Pancreas (tissue), 10 donors: ENCODE measurements at places on chromosomes 6 and 20.

GRCh38 chr6:128655978-128656498, 135.6 kb upstream of the PTPRK start:
- DNase-seq: no peak

DNA sequence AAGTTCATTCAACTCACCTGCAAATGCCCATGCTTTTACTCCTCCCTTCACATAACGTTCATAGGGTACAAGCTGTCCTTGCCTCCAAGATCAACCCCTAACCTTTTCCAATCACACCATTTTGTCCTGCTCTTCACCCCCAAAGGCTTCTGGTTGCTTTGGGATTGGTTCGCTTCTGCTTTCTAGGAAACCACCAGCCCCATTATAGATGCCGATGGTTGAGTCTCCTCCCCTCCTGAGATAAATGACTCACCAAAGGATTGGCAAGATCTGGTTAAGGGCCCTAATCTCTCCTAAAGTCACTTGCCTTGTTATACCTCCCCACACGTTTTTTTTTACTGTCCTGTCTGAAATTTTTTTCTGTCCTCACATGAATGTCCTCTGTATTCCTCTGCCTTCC, 311.4 kb downstream of the HACE1 start:
- DNase-seq: no peak

DNA sequence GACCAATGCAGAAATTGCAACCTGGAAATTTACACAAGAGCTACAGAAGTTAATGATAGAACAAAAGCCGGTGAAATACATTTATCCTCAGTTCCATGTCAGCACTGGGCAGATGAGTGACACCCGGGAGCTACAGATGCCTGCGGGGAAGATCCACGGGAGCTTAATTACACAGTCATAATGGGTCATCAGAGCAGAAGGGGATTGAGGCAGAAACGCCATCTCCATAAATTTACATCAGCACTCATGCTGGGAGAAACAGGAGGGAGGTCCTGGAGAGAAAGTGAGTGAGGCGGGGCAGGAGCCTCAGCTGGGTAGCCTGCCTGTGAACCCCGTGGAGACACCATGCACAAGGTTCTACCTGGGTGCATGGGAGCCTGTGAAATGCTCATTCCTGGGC, 37.6 kb upstream of the CST7 start:
- DNase-seq: no peak

GRCh38 chr20:43843096-43843964, 71.3 kb upstream of the TOX2 start:
- no peak for DNase-seq

- DNase-seq: no peak
Observed at GRCh38 chr6:121540210-121540609, 104.8 kb downstream of the GJA1 start.

DNA sequence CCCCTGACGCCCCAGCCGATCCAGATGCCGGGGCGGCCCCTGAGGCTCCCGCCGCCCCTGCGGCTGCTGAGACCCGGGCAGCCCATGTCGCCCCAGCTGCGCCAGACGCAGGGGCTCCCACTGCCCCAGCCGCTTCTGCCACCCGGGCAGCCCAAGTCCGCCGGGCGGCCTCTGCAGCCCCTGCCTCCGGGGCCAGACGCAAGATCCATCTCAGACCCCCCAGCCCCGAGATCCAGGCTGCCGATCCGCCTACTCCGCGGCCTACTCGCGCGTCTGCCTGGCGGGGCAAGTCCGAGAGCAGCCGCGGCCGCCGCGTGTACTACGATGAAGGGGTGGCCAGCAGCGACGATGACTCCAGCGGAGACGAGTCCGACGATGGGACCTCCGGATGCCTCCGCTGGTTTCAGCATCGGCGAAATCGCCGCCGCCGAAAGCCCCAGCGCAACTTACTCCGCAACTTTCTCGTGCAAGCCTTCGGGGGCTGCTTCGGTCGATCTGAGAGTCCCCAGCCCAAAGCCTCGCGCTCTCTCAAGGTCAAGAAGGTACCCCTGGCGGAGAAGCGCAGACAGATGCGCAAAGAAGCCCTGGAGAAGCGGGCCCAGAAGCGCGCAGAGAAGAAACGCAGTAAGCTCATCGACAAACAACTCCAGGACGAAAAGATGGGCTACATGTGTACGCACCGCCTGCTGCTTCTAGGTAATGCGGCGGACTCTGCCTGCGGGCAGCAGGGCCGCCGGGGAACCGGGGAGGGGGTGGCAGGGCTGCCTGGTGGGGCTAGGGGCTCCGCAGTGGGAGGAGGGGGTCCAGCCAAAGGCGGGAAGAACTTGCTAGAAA, 2.3 kb downstream of the GNAS start:
- no peak for DNase-seq

DNA sequence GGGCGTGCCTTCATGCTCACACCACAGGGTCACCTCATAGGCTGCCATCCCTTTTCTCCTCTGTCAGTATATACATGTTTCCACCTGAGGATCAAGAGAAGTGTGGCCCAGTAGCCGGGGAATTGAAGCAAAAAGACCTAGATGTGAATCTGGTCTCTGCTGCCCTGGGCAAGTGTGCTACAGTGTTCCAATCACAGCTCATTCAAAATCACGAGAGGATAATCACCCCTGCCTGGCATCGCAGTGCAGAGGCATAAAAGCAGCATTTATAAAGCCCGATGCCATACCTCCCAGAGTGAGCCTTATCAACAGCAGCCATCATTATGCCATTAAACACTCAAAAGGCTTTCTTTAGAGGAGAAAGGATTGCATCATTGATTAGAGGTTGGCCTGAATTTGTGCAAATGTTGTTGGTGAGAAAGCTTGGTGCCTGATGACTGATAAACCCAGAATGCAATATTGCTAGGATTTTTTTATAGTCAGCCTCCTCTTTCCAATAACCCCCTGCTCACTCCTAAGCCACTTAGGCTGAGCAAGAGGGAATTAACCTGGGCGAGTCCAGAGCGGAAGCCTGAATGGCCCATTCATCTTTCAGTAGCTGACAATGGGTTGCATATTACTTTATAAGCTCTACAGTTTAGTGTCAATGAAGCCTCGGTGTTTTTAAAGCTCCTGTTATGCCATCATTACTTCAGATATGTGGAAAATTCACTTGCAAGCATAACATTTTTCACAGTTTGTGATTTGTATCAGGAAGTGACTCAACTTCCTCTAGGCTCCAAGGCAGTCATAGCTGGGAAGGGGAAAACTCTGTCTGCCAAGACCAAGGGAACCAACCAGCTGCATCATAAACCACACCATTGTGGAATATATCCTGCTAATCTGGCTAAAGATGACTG, 92.5 kb upstream of the NXT1 start:
- peak; percentile 17 for DNase-seq

GRCh38 chr6:156780962-156781853, 4.0 kb downstream of the ARID1B start:
- DNase-seq: no peak

DNA sequence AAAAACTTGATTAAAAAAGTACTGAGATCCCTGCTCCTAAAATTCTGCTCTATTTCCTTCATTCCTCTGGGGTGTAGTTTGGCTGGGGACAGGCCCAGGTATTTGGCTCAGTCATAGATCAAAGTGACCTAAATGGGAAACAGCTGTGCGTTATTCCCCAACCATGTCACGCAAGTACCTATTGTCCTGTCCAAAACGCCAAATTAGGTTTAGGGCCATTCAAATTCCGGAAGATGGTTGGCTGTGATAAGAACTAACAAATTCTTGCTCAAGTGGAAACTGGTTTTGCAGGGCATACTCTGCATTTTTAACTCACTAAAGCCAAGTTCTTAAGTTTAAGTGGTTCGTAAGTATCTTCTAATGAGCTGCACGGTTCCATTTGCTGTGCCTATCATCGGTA, 147.6 kb upstream of the TMEM170B start:
- no peak for DNase-seq

- no peak for DNase-seq
Observed at GRCh38 chr20:24970030-24970553, 21.0 kb downstream of the CST7 start.

DNA sequence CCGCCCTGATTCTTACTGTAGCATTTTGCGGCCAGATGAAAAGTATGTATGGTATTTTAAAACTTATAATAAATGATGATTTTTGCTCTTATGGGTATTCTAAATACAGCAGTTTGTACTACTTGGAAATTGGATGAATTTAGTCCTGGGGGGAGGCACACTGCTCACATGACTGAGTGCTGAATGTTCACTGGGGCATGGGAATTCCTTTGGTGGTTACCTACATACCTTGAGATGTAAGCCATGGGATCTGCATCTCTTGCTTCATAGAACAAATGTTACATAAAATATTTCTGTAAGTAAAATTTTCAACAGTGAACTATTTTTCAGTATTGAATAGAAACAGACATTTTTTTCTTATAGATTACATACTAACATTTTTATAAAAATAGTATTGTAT, 71.1 kb downstream of the FIG4 start:
- no peak for DNase-seq

DNA sequence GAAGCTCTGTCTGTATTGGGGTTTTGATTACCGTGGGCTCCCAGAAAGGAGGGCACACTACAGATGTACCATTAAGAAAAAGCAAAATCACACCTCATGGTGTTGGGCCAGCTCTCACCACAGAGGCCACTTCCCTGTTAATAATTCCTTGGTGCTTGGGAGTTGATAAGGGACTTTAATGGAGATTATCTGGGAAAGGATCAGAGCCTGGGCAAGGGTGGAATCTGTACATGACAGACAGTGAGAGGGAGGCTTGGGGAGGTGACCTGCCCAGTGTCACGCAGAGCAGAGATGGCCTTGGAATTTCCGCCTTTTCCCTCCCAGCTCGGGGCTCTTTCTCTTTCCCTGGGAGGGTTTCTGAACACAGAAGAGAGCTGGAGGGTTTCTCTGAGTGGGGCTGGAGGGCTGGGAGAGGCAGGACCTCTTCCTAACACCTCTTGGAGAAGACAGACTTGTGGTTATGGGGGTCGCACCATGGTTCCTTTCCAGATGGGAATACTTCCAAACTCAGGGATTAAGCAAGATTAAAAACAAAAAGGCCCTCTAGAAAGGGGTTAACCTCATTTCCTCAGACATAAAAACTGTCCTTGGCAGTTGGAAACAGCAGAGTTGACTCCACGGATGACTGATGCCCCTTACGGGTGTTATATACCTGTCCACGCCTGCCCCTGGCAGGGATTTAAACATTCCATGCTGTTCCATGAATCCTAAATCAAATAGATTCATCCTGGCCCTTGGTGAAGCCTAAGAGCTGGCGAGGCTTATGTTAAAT, 16.8 kb upstream of the KCNK16 start:
- no peak for DNase-seq

DNA sequence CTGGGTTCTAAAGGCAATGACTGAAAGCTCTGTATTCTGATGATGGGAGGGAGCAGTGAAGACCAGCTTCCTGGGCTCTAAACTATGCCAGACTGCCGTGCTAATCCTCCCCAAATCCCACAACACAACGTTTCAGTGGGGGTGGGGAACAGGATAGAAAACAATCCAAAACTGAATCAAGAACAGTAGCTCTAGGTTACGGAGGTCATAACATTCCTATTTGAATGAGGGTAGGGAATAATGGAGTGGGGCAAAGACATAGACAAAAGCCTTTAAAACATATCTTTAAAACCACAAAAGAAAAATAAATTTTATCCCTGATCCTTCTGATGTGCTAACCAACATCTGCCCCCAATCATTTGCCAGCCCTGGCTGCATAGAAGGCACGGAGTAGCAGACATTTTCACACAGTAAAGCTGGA, 7.8 kb downstream of the USP49 start:
- no peak for DNase-seq

DNA sequence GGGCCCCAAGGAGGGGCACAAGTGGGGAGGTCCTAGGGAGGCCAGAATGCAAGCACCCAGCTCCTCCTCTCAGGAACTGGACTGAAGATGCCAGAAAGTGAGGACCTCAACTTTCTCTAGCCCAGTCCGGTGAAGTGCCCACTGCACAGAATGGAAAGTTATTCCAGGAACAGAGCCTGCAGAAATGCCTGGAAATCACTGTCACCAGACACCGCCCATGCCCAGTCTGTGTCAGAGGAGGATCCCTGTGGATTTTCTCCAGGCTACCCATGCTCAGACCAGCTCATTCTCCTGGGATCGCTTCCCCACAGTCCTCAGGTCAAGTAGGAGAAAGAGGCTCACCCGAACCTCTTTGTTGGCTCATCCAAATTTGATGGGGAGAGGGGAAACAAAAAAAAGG, 6.5 kb downstream of the PRPH2 start:
- DNase-seq: no peak

DNA sequence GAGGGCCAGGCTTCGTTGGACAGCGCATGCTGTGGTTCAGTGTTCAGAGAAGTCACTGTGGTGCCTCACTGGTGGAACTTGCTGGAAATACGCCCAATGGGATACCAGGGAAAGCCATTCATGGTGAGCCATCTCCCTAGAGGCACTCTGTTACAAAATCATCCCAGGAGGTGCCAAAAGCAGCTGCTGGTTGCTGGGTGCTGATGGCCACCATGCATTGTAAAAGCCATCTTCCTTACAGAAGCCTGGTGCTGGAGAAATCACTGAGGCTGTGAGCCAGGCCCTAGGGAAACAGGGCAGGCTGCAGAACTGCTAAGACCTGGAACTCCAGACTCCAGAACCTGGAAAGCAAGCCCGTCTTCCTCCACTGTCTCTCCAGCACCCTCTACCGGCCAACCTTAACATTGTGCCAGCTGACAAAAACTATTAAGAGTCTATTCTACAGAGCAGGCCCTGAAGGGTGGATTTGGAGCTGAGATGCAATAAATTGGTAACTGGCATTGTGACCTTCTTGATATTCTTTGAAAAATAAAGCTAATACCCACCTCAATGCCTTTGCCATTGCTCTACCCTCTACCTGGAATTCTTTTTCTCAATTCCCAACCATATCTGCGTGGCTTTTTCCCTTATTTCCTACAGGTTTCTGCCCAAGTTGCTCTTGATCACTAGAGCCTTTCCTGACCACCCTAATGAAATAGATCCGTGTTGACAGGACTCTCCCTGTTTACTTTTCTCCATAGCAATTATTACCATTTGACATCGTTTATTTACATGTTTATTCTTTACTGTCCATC, 18.5 kb downstream of the SNRPB start:
- DNase-seq: peak; percentile 75

DNA sequence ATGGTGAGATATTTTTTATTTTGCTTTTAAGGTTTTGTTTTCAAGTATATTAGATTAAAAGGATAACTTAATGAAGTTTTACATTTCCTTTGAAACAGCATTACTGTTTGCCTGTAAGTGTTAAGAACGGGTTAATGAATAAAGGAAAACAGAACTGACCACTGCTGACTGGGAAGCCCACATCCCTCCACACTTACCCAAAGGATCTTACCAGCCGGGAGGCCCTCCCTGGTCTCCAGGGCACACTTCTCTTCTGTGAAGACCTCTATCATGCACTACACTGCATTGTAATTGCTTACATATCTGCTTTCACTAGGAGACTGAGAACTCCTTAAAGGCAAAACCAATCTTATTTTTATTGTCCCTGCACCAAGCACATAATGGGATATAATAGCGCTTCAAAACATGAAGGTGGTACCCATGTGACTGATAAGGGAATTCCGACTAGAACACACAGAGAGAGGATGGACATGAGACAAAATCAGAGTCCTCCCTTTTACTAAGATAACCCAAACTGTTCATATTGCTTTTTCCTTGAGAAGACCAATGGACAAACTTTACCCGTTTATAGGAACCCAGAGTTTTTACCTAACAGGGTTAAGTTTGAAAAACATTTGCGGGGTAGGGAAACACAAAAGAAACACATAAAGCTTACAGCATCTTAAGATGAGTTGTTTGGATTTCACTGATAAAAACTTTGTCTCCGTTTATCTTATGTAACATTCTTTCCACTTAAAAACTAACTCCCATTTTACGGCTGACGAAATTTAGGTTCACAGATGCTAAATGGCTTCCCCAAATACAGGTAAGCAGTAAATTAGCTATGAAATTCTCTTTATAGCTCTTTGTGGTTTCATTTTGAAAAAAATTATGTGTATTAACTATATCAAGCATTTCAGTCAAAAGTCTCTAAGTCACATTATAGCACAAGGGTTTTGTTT, 8.7 kb downstream of the EZR start:
- DNase-seq: no peak
